Osteocyte (in vitro differentiated cells): ENCODE measurements at places on chromosomes 5 and 9.

DNA sequence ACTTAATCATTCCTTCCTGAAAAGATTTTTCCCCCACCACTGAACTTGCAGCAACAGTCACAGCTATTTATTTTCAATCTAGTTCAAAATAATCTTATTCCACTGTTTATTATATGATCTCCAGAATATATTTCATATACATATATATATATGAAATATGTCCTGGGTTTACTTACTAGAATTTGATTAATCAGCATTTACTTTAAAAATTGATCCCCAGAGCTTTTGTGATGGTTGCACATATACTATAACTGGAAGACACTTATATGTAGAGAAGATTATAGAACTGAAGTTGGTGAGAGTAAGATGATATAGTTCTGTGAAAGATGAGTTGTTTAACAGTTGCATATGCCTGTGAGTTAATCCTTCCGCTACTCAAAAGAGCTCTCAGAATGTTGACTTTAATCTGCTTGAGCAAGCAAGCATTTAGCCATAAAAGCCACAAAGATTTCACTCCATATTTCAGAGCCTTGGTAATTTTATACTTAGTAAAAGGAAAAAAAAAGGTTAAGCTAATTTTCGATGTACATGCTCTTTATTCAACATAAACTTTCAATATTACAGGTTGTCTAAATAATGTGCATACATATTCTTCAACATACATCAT, 399.3 kb upstream of the CDH9 start:
- DNase-seq, result no peak

GRCh38 chr5:86780018-86780417, 162.3 kb downstream of the COX7C start:
- no peak for DNase-seq

GRCh38 chr5:17832949-17833745, 198.9 kb downstream of the TAF11L14 start:
- no peak for DNase-seq

GRCh38 chr5:55575815-55576583, 41.2 kb upstream of the PLPP1 start:
- peak; percentile 13 for DNase-seq

GRCh38 chr9:9054354-9054992, 1254.9 kb upstream of the DMAC1 start:
- DNase-seq, result no peak

- DNase-seq, result no peak
These were observed 475 bp upstream of the GOLM1 start for GRCh38 chr9:86099701-86100364.

GRCh38 chr9:3468421-3469205, 57.2 kb downstream of the RFX3 start:
- DNase-seq, result no peak

- DNase-seq, result no peak
These were observed 570.7 kb downstream of the ELAVL2 start for GRCh38 chr9:23255346-23255745.

DNA sequence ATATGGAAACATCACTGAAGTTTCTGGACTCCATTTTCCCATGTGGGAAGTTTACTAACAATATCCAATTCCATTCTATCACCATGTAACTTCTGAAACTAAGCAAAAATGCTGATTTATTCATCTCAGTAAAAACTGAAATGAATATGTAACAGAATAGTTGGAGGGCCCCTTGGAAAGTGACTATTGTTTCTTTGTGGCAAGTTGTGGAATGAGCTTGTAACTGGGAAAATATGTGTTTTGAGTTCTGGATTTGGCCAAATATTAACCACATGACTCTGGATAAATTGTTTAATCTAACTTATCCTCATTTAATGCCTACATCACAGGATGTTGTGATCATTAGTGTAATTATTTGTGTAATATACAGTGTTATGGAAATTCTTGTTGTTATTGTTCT, 619.3 kb downstream of the TLE4 start:
- DNase-seq, result no peak

- no peak for DNase-seq
These were observed 190.7 kb downstream of the CCDC171 start for GRCh38 chr9:15743512-15743911.

GRCh38 chr9:111037708-111038330, 451 bp downstream of the LPAR1 start:
- peak; percentile 88 for DNase-seq

DNA sequence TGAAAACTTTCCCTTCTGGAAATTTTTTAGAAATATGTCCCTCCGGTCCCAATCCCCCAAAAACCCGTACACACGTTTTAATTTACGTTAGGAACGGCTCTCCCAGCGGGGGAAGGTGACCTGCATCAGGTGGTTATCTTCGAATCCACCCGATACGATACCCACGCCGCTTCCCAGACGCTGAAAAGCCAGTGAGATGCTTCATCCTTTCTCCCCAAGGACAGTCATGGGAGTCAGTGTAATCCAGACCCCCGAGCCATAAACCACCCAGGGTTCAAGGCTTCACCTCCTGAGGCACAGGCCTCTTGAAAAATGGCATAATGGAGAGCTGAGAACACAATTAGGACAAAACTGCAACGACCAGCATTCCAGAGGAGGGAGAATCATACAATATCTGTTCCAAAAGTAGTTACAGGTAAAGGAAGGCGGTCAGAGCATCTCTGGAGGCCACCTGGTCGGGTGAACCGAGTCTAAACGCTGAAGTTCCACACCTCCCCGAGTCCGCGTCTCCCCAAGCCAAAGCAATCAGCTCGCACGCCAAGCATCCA, 857 bp downstream of the FAM169A start:
- no peak for DNase-seq

- DNase-seq, result no peak
These were observed 292.0 kb upstream of the DMRT1 start for GRCh38 chr9:549455-549997.

GRCh38 chr9:27581826-27582225, 8.5 kb upstream of the C9orf72 start:
- DNase-seq, result no peak

GRCh38 chr5:159638954-159639559, 277.2 kb upstream of the ADRA1B start:
- DNase-seq, result no peak

- no peak for DNase-seq
These were observed 10.8 kb downstream of the FIBCD1 start for GRCh38 chr9:130927995-130928900.

GRCh38 chr9:21777701-21778100, 24.7 kb upstream of the MTAP start:
- DNase-seq, result no peak

- DNase-seq, result no peak
These were observed 79.1 kb upstream of the ADAMTSL1 start for GRCh38 chr9:18394847-18395351.

DNA sequence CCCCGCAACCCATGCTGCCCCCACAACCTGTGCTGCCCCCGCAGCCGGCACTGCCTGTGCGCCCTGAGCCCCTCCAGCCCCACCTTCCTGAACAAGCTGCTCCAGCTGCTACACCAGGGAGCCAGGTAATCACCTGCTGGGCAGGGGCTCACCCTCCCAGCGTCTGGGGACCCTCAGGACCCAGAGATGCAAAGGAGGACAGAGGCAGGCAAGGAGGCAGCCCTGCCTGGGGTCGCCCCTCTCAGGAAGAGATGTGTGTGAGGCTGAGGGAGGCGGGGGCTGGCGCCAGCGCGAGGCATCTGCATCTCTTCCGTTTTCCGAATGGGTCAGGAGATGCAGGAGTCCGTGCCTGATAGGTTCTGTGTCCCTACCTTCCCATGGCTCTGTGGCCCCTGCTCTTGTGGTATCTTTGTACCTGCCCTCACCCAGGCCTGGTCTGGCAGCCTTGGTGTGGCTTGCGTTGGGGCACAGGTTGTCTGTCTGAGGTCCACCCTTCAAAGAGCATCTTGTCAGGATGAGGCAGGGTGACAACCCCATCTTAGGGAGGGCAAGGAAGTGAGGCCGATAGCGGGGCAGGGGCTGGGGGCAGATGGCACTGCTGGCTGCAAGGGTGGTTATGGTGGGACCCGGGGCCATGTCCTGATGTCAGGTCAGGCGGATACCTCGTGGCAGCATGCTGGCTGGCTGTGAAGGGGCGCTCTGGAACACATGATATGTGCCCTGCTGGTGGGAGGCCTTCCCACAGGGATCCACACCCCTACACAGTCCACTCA, 75.7 kb downstream of the WNK2 start:
- peak; percentile 84 for DNase-seq

- no peak for DNase-seq
These were observed 84.5 kb upstream of the RAI14 start for GRCh38 chr5:34571677-34572041.

DNA sequence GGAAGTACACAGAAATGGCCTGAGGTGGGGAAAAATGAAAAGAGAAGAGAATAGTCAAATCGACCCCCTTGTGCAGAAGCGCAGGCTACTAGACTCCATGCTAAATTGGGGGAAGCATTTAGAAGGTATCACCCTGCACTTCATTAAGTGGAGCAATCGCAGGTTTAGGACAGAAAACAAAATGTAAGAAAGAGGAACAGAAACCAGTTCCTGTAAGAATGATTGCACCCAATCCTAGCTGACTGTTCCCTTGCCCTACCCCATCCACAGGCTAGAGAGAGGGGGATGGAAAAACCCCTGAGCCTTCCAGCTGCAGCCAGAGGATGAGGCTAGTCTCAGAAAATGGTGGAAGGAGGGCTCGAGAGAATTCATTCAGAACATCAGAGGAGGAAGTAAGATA, 23.9 kb upstream of the PPP1R2B start:
- no peak for DNase-seq

GRCh38 chr5:14406554-14406849, 175.1 kb upstream of the OTULINL start:
- no peak for DNase-seq

GRCh38 chr5:17455942-17456341, 42.1 kb upstream of the TAF11L2 start:
- no peak for DNase-seq

DNA sequence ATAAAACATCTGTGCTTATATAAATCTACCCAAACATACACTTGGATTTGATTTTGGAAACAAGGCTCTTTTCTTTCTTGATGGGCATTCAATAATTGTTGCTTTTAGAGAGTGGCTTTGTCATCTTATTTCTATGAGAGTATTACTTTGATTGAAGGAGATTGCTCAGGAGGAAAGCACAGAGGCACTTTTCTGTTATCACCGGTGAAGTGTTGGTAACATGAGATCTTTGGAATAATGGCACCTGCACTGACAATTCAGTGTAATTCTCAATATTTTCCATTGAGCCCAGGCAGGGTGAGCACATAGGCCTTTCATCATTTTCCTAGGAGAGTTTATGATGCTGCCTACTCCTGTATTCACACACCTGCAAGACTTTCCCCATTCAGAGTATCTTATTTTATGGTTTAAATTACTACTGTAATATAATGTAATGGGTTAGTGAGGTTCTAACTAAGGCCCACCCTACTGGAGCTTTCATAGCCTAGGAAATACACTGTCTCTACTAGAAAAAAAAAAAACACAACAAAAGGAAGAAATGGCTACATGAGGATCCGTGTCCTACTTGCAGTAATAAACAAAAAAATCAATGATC, 244.3 kb downstream of the DENND1A start:
- no peak for DNase-seq

DNA sequence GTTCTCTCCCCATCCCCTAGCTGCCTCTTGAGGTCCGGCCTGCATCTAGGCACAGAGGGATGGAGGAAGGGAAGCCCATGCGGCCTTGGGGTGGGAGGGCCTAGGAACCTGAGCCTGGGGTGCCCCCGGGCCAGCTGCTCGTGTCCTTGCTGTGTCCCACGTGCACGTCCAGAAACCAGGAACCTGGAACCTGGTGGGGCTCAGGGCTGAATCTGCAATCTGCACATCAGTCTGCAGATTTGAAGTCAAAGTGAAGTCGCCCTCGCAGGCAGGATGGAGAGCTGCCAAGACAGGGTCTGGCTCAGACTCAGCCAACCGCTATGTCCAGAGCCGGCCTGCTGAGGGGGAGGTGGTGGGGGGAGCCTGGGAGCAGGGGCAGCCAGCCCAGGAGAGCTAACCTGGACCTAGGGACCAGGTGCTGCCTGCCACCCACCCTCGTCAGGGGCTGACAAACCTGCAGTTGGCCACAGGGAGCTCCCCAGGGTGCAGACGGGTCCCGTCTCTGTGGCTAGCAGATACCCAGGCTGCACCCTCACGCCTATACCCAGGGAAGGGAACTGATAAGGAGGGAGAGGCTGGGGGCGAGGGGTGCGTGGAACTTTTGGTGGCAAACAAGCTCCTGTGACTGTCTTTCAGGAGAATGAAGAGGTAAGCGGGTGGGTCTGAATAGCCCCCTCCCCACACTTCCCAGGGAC, 103.5 kb upstream of the SIMC1 start:
- DNase-seq, result no peak

- DNase-seq, result no peak
These were observed 88.8 kb downstream of the ANXA2R start for GRCh38 chr5:42951293-42951840.
